ENCODE measurements at places on chromosomes 2 and 18.

- DNase-seq, result no peak
These were observed 26.2 kb upstream of the MGAT5 start for GRCh38 chr2:134227666-134228065.

DNA sequence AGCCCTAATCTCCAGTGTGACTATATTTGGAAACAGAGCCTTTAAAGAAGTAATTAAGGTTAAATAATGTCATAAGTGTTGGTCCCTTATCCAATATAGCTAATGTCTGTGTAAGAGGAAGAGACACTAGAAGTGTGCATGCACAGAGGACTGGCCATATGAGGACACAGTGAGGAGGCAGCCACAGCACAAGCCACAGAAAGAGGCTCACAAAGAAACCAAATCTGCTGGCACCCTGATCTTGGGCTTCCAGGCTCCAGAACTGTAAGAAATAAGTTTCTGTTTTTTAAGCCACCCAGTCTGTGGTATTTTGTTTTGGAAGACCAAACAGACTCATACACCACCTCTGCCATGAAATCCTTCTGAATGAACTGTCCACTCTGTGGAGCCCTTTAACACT, 186.4 kb upstream of the SLC39A10 start:
- no peak for DNase-seq

GRCh38 chr2:158305501-158305900, 151.1 kb downstream of the CCDC148 start:
- DNase-seq, result no peak

GRCh38 chr2:207255565-207256470, 90.1 kb upstream of the KLF7 start:
- DNase-seq, result no peak

DNA sequence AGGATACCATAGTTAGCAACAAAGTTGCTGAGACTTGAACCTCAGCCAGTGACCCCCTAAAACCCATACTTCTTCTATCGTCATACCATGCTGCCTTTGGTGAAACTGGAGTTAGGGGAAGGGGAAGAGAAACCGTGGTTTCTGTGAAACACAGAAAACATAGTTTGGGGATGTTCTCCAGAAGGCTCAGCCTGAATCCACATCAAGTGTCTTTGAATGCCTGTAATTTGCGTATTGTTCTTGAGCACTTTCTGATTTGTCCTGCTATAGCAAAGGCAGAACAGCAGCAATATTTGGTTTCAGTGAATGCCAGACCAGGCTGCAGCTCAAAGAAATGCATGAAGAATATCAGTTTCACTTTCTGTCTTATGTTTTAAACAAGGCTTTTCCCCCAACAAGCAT, 258.7 kb downstream of the TTC32 start:
- no peak for DNase-seq

GRCh38 chr18:56314396-56314795, 324.0 kb downstream of the TXNL1 start:
- no peak for DNase-seq

GRCh38 chr2:150280231-150280630, 207.2 kb downstream of the RND3 start:
- no peak for DNase-seq

DNA sequence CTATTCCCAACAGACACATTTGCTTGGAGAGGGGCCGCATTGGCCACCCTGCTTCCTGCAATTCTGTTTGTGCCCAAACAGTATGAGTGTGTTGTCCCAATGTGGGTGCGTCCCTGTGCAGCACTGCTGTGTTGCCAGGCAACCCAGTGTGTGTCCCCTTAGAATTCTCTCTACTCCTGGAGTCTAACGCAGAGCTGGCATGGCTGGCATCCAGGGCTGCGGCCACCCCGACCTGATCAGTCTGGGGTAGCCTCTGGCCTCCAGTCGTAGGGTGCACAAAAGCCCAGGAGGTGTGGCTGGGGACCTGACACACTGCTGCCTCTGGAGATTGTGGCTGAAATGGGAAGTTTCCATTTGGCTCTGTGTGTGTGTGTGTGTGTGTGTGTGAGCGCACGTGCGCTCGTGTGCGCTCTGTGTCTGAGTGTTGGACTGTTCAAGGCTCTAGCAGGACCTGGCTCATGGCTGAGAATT, 48.0 kb downstream of the TEX44 start:
- DNase-seq, result no peak

- DNase-seq, result no peak
These were observed 223.6 kb upstream of the GULP1 start for GRCh38 chr2:188068093-188068492.

DNA sequence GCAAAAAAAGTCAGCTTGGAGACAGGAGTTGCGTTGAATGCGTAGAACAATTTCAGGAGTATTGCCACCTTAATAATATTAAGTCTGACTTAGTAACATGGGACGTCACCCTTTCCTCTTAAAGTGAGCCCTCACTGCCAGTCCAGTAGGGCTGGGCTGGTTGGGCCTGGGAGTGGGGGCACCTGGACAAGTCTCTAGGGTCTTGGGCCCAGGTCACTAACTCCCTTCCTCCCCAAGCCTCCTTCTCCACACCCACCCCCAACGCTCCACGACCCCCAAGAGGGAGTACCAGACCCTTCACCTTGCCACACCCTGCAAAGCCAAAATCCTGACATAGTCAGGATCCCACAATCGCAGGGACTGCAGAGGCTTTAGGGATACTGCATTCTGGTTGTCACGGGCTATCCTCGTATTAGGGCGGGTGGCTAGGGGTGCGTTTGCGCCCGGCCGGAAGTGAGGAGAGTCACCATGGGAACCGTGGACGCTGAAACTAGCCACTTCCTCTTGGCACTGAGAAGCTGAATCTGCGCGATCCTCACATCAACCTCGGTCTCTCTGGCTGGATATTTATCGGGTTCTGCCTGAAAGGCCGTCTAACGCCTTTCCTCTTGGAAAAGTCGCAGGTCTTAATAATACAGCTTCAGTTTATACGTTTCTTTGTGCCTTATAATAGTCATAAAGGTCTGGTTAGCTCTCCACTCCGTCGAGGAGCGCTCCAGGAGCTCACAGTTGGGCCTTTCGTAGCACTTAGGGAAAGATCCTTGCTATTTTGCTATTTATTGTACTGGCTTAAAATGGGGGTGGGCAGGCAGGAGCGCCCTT, 10.3 kb upstream of the CXXC1 start:
- peak; percentile 70 for DNase-seq

GRCh38 chr2:230358305-230358704, 31.3 kb downstream of the SP140L start:
- no peak for DNase-seq

DNA sequence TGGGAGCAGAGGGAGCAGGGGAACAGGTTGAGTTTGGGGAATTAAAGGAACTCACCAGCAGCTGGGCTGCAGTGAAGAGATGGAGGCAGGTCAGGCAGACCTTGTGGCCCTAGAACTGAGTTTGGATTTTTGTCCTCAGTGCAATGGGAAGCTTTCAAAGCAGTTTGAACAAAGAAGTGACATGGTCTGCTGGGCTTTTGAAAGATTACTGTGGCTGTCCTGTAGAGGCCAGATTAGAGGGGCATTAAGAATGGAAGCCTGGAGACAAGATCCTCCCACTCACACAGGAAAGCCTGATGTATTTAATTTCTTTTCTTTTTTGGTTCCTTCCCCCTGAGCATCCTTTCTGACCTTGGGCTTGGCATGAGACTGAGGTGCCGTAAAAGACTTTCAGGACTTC, 118.1 kb upstream of the LHCGR start:
- DNase-seq, result no peak

DNA sequence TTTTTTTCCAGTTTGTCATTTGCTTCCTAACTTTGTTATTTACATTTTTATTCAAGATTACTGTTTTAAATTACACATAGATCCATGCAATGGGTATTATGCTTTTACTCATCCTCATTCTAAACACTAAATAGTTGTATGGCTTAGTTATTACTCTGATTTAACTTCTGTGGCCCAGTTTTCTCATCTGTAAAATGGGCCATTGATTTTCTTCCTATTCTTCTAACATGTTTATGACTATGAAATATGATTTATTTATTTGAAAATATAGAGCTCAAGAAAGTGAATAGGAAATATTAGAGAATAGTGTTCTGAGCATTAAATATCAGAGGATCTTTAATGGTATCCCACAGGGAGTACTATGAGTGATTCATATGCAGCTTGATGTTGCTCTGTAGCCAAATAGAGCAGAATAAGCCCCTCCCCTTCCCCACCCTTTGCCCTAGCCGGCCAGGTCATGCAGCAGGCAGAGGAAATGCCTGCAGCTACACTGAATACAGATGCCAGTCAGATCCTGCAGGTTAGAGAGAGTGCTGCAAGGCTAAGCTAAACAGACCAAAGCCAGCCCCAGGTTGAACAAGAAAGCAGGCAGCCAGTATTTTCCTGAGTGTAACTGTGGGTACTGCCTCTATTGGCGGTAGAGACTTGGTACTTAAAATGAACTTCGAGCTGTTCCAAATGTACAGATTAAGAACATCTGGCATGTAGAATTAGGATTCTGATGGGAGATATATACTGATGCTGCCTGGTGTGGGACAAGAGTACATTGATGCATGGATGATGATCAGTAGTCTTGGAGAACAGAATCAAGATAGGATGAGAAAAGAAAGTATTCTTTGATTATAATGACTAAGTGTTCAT, 11.7 kb upstream of the ACYP2 start:
- peak; percentile 58 for DNase-seq

- DNase-seq, result no peak
These were observed 3.0 kb downstream of the BUB1 start for GRCh38 chr2:110674620-110675555.

- no peak for DNase-seq
These were observed 242.5 kb upstream of the NETO1 start for GRCh38 chr18:73110307-73110706.

- no peak for DNase-seq
These were observed 221.9 kb downstream of the HDAC4 start for GRCh38 chr2:239178954-239179353.

GRCh38 chr2:46296216-46296839, 879 bp upstream of the EPAS1 start:
- DNase-seq, result peak; percentile 6

DNA sequence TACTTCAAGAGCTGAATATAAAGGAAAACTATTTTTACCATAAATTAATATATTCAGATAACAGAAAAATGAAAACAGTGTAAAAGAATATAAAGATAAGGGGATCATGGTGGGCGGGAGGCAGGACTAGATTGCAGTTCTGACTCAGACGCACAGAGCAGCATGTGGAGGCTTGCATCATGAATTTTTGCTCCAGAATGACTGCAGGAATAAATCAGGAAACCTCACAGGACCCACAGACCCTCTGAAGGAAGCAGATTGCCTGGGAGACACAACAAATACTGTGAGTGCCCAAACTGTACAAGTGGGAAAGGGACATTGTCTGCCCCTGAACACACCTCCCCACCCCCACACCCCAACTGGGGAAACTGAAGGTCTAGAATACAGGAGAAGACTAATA, 19.2 kb upstream of the SIGLEC15 start:
- DNase-seq, result no peak
